ENCODE measurements at places on chromosomes 11 and 22.

DNA sequence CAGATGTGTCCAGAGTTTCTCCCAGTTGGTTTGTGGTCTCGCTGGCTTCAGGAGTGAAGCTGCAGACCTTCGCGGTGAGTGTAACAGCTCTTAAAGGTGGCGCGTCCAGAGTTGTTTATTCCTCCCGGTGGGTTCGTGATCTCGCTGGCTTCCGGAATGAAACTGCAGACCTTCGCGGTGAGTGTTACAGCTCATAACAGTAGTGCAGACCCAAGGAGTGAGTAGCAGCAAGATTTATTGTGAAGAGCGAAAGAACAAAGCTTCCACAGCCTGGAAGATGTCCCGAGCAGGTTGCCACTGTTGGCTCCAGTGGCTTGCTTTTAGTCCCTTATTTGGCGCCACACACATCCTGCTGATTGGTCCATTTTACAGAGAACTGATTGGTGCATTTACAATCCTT lies 1.8 kb upstream of the PGA3 start:
- no peak for DNase-seq

DNA sequence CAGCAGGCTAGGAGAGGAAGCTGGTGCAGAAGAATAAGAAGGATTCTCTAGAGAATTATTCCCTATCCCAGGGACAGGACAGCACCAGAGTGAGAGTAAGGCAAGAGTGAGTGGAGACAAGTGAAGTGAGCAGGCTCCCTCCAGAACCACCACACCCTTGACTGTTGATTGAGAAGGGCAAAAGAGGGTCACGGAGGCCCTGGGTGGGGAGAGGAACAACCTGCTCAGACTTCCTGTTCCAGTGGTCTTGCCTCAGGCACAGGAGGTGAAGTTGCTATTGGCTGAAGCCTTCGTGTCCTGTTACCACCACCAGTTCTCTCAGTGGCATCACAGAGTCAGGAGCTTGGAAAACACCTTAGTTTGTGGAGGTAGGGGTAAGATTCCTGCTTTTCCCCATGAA lies 51.7 kb upstream of the CCDC89 start:
- DNase-seq = no peak

GRCh38 chr22:20661473-20661872 lies 112.4 kb upstream of the SERPIND1 start:
- DNase-seq = no peak

- DNase-seq = no peak
These were observed at the start of gene UPB1 for GRCh38 chr22:24494528-24495364. TSS of gene UPB1 (plus strand) at chr22:24495332. CDS start at chr22:24495404, 72 bp downstream.

DNA sequence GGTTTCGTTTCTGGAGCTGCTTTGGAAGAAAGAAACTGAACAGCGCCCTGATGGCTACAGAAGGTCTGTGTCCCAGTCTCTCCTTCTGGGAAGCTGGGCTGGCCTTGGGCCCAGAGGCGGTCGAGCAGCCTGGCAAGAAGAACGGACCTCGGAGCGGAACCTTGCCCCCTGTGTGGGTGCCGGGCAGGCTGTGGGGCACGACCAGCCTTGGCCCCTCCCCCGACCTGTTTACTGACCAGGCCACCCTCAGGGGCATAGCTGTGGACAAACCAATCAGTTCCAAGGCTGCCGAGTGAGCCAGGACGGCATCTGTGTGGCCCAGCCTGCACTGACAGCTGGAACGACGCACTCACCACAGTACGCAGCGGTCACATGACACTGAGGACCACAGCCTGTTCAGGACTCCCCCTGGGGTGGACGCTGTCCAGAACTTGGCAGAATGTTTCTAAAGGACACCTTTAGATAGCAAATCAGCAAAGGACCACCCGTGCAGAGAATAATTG lies 7.2 kb downstream of the PIM3 start:
- DNase-seq = no peak

GRCh38 chr11:73290536-73290935 lies 17.5 kb upstream of the ARHGEF17 start:
- DNase-seq = no peak

DNA sequence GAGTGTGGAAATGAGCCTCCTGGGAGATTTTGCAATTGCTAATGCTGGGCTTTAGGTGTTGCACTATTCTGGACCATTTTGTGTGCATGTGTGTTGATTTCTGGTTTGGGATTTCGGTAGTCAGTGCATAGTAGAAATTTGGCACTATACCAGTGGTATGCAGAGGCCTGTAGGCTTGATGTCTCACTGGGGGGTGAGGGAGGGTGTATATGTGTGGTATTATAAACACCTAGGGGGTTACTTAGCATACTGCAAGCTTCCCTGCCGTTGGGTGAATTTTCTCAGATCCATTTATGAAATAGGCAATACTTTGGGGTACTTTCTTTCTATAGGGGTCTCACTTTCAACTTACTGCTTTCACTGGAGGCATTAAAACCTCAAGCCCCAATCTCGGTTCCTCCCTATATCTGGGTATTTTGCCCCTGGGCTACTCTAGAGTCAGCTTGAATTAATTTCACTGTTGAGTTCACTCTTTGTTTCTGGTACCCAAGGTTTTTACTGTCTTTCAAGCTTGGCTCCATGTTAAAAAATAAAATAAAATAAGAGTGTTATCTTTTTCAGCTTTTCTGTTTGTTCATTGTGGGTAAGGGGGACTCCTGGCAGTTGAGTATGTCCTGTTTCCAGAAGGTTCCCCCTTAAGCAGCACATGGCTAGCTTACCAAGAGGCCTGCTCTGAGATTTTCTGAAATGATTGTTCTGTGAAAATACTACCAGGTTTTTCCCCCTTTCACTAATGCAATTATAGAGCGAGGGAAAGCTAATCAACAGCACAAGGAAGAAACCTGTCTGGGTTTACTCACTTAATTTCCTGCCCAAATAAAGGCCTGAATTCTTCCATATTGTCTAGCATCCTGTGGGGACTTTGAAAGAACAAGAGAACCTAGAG lies 45.8 kb downstream of the PPFIBP2 start:
- no peak for DNase-seq

- DNase-seq = no peak
These were observed 59.0 kb downstream of the LRP5 start for GRCh38 chr11:68371171-68372041.

DNA sequence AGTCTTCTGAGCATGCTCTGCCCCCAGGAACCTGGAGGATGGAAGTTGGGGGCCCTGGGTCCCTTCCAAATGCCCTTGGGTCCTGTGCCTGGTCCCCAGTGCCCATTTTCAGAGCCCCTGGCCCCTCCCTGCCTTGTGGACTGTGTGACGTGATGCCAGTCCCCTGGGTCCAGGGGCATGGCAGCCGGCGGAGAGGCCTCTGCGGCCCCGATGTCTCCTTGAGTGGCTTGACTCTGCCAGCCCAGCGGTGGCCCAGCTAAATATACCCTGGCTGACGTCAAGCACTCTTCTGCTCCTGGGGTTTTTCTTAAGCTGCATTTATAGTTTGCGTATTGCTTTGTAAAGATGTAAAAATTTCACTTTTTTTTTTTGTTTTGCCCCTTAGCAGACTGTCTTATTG lies 35.2 kb upstream of the PARVG start:
- no peak for DNase-seq

DNA sequence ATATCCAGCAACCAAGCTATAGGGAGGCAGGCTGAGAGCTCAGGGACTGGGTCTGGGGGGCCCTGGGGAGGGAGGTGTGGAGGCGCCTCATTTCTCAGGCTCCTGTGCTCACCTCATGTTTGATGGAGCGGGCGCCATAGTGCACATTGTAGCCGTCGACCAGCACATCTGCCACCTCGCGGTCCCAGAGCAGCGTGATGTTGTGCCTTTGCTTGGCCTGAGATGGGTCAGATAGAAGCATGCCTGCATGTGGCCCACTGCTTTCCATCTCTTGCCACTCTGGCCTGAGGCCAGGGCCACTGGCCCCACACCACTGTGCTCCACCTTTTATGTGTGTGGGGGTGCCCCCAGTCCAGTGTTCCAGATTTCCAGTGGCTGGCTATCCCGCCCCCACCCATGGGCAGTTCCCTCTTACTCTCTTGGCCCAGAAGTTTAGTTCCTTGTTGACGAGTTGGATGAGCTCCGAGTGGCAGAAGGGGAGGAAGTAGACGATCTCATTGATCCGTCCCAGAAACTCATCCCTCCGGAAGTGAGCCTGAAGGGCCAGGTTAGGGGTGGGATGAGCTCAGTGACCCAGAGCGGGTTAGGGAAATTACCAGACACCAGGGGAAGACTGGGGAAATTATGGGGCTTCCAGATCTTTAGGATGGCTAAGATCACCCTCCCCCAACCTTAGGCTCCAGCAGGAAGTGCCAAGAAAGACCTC lies 50.1 kb upstream of the PHOX2A start:
- no peak for DNase-seq

- DNase-seq = no peak
These were observed 176.5 kb upstream of the LARGE1 start for GRCh38 chr22:34096770-34097169.

GRCh38 chr22:43561415-43562178 lies 149.8 kb downstream of the MPPED1 start:
- DNase-seq = no peak

GRCh38 chr11:123509737-123510578 lies 79.9 kb downstream of the GRAMD1B start:
- DNase-seq = no peak

DNA sequence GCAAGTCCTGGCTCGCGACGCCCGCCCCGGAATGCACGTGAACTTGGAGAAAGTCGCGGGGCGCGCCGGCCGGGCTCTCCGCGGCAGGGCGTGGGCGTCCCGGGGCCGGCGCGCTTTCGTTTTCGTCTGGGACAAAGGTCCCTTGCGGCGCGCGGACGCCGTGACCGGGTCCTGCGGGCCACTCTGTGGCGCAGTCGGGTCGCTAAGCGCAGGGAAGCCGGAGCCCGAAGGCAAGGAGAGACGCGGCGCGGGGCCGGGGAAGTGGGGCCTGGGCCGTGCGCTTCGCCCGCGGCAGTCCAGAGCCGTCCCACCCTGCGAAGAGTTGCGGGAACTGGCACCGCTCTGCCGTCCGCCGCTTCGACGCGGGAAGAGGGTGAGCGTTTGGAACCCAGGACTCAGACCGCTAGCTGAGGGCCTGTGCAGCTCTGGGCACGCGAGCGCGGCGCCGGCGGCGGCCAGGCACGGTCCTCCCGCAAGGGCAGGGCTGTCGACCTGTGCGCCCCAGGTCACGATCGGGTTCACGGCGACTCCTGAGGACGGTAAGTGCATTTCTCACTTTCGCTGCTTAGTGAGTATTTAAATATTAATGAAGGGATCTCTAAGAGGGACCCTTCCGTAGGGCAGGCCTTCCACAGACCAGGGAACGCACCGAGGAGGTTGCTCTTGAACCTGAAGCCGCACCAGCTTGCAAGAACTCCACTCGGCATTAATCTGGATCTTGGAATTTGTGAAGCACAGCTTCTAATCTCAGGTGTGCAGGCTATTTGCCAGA lies 78.0 kb upstream of the PPARA start:
- DNase-seq = no peak
